Colonic mucosa (tissue), 4 donors: ENCODE measurements at places on chromosomes 2 and 18. TPM values are rescaled to one million over a fixed set of nuclear protein-coding genes. Genes with fewer than 3 reads are reported as not detected.

PTPRM gene
- 8.1 TPM for total RNA-seq

B3GNT7 gene
- total RNA-seq, result 244 TPM

DTNA gene
- total RNA-seq, result 7.5 TPM

ALLC gene
- total RNA-seq, result not detected

DNER gene
- 0.27 TPM for total RNA-seq

AFF3 gene
- 2.6 TPM for total RNA-seq

SFXN5 gene
- total RNA-seq, result 26.4 TPM

GRCh38 chr18:27855486-27855885 lies 321.4 kb downstream of the CDH2 start:
- H3K27me3 ChIP-seq, result no peaks in the 10 kb centered on the region
- no peaks in the 10 kb centered on the region for H3K36me3 ChIP-seq

- DNase-seq, result peak; percentile 53
- no peaks in the 10 kb centered on the region for H3K4me1 ChIP-seq
- no peak overlapping the region for H3K27ac ChIP-seq
- peaks cover 30% of the 10 kb centered on the region for H3K36me3 ChIP-seq
- H3K4me3 ChIP-seq, result no peak overlapping the region
These were observed 11.2 kb downstream of the ZNF142 start for GRCh38 chr2:218648088-218648786.

DNA sequence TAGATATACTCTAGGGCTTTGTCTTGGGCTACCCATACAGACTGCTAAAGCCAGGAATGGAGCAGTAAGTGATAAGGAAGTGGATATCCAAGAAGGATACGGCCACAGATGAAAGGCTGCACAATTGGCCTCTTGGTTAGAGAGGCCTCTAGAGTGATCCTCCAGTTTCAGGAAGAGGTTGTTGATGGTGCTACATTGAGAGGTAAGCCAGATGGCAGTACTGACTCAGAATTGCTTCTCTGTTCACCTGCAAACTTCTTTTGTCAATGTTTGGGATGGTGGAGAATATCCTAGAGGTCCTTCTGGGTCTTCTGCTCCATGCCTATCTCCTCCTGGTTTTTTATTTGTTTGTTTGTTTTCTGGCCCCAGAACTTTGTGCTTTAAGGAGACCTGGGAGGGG lies 226.8 kb upstream of the LRRTM1 start:
- H3K36me3 ChIP-seq, result no peaks in the 10 kb centered on the region
- no peak for DNase-seq
- no peaks in the 10 kb centered on the region for H3K27me3 ChIP-seq
- no peak overlapping the region for H3K4me3 ChIP-seq

DNA sequence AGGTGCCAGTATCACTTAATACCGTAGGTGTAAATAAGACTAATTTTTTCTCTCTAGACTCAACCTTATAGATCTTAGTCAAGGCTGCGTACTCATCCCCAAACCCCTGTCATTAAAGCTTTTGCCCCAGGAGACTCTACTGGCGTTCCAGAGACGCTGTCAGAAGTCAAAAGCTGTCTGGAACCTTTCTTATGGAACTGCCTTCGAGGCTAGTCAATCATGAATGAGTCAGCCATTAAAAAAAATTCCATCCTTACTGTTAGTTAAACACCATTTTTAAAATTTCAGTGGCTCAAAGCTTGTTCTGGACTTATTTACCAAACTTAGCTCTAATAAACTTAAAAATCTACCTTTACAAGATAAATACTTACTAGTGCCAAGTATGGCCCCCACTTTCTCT lies 52.1 kb downstream of the SPRED2 start:
- peaks cover 20% of the 10 kb centered on the region for H3K4me1 ChIP-seq
- no peaks in the 10 kb centered on the region for H3K27me3 ChIP-seq
- DNase-seq, result no peak
- no peak overlapping the region for H3K4me3 ChIP-seq
- no peak overlapping the region for H3K27ac ChIP-seq
- H3K36me3 ChIP-seq, result no peaks in the 10 kb centered on the region

- peaks cover 9% of the 10 kb centered on the region for H3K4me1 ChIP-seq
- H3K27ac ChIP-seq, result no peak overlapping the region
- no peak for DNase-seq
- peaks cover 5% of the 10 kb centered on the region for H3K36me3 ChIP-seq
- no peak overlapping the region for H3K4me3 ChIP-seq
These were observed 2.9 kb downstream of the TEX261 start for GRCh38 chr2:70991742-70992141.
